ENCODE measurements at places on chromosomes 6 and 20.

DNA sequence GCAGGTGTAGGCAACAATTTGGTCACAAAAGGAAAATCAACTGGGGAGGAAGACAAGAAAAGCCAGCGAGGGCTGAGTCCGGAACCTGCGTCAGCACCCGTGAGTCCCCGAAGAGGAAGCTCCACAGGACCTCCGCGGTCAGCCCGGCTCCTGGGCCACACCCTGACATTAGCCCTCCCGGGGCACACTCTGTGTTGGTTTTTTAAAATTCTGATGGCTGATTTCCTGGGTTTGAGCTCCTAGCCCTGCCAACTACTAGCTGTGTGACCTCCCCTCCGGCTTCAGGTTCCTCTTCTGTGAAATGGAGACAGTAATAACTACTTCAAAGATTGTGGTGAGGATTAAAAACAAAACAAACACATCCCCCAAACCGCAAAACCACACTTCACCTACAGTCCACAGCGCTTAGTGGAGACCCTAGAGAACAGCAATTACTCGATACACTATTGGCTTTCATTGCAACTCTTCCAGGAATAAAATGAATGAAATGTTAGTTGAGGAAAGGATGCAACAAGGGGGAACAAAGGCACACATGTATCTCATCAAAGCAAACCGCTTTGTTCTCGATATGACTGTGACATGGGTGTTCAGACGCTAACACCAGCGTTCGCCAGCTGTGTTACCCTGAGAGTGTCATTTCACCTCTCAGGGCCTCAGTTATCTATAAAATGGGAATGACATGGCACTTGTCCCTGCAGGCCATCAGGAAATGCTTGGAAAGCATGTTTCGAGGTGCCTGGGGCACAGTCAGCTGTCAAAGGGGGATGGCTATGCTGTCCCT, 985 bp downstream of the ZBP1 start:
- no peaks in the 10 kb centered on the region for H3K27me3 ChIP-seq
- DNase-seq = no peak
- H3K36me3 ChIP-seq = no peaks in the 10 kb centered on the region
- H3K4me3 ChIP-seq = no peak overlapping the region

- H3K27ac ChIP-seq = no peak overlapping the region
- no peak overlapping the region for H3K4me3 ChIP-seq
- H3K27me3 ChIP-seq = no peaks in the 10 kb centered on the region
- no peak for DNase-seq
- no peaks in the 10 kb centered on the region for H3K4me1 ChIP-seq
These were observed 621.8 kb downstream of the BCKDHB start for GRCh38 chr6:80728101-80728750.

- H3K4me1 ChIP-seq = no peaks in the 10 kb centered on the region
- no peaks in the 10 kb centered on the region for H3K27me3 ChIP-seq
- H3K27ac ChIP-seq = no peak overlapping the region
- no peak for DNase-seq
- H3K36me3 ChIP-seq = no peaks in the 10 kb centered on the region
These were observed 98.3 kb downstream of the CDC5L start for GRCh38 chr6:44485601-44486401.

DNA sequence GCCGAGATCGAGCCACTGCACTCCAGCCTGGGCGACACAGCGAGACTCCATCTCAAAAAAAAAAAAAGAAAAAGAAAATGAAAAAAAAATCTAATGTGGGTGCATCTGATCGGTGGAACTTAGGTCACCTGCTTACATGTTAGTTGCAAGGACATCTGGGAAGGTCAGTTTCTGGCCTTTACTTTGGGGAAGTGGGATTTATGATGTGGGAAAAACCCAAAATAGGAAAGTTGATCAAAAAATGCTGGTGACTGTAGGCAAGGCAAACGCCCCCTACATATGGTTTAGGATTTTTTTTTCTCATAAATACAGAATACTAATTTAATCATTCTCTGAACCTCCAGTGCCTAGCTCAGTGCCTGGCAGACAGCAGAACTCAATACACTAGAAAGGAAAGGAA, 69.2 kb upstream of the PIM1 start:
- H3K36me3 ChIP-seq = no peaks in the 10 kb centered on the region
- H3K27me3 ChIP-seq = no peaks in the 10 kb centered on the region
- H3K27ac ChIP-seq = no peak overlapping the region
- H3K4me1 ChIP-seq = no peaks in the 10 kb centered on the region
- H3K4me3 ChIP-seq = no peak overlapping the region

- no peaks in the 10 kb centered on the region for H3K36me3 ChIP-seq
- H3K27ac ChIP-seq = no peak overlapping the region
- H3K27me3 ChIP-seq = no peaks in the 10 kb centered on the region
- no peak overlapping the region for H3K4me3 ChIP-seq
These were observed 171.3 kb upstream of the NT5E start for GRCh38 chr6:85278466-85279035.

- H3K27me3 ChIP-seq = no peaks in the 10 kb centered on the region
- H3K4me1 ChIP-seq = peaks cover 4% of the 10 kb centered on the region
- DNase-seq = no peak
These were observed 13.3 kb downstream of the DNMT3B start for GRCh38 chr20:32775336-32775991.

DNA sequence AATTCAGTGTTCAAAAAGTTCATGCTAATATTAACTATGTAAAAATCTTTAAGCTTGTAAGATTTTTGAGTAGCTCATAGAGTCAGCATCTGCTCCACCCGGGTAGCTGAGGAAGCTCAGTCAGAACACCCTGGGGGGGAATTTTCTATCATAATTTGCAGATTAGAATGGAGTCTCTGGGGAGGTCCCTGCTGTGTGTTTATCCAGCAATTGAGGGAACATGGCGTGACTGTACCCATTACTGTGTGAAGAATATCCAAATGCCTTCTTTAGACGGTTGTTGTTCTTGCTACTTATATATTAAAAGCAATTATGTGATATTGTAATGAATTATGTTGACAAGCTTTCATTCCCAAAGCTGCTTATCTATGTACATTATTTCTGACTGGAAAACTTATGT, 64.8 kb downstream of the AIG1 start:
- DNase-seq = no peak
- no peaks in the 10 kb centered on the region for H3K4me1 ChIP-seq
- no peaks in the 10 kb centered on the region for H3K36me3 ChIP-seq
- H3K4me3 ChIP-seq = no peak overlapping the region

GRCh38 chr6:139112146-139112545, 22.7 kb upstream of the HECA start:
- no peak overlapping the region for H3K27ac ChIP-seq
- no peak overlapping the region for H3K4me3 ChIP-seq
- H3K27me3 ChIP-seq = no peaks in the 10 kb centered on the region
- no peak for DNase-seq

DNA sequence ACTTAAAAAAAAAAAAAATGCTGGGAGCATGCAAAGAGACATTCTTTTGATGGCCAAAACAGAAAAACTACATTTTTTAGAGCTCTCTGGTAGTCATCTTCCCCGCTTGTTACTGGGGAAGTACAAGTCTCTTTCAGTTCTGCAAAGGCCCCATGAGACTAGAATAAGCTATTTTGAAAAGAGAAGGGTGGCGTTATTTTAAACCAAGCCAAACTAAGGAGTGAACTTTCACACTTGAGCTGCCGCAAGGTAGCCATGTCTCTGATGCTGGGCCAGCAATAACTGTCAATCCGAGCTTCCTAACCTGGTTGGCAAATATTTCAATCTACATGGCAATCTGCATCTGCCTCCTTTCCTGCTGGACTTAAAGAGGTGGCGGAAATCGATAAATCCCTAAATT, 96.7 kb downstream of the L3MBTL3 start:
- H3K4me1 ChIP-seq = no peaks in the 10 kb centered on the region
- no peak overlapping the region for H3K27ac ChIP-seq
- no peaks in the 10 kb centered on the region for H3K36me3 ChIP-seq
- H3K4me3 ChIP-seq = no peak overlapping the region
- no peaks in the 10 kb centered on the region for H3K27me3 ChIP-seq

- H3K27me3 ChIP-seq = no peaks in the 10 kb centered on the region
- DNase-seq = no peak
- no peaks in the 10 kb centered on the region for H3K4me1 ChIP-seq
- no peak overlapping the region for H3K4me3 ChIP-seq
- H3K36me3 ChIP-seq = no peaks in the 10 kb centered on the region
- no peak overlapping the region for H3K27ac ChIP-seq
These were observed 994.7 kb upstream of the EPHA7 start for GRCh38 chr6:94414041-94414440.

GRCh38 chr6:34056305-34057108, 89.4 kb downstream of the GRM4 start:
- H3K27ac ChIP-seq = no peak overlapping the region
- H3K4me3 ChIP-seq = peak overlapping the region; percentile 20
- no peaks in the 10 kb centered on the region for H3K27me3 ChIP-seq
- H3K4me1 ChIP-seq = no peaks in the 10 kb centered on the region
- DNase-seq = peak; percentile 63

DNA sequence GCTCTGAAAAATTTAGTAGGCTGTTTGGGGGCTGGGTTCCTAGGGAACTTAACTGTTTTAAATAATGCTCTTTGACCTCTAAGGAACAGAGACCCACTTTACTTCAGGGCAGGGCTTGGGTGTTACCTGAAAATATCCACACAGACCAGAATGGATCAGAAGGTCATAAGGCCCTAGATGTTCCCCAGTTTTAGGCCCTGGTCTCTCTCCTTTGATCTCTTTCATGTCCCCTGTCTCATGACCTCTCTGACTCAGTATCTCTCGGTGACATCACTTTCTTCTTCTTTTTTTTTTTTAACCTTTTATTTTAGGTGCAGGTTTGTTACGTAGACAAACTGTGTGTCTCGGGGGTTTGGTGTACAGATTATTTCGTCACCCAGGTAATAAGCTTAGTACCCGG, 272.1 kb upstream of the SGK1 start:
- no peaks in the 10 kb centered on the region for H3K4me1 ChIP-seq
- no peak overlapping the region for H3K4me3 ChIP-seq
- no peak for DNase-seq
- no peaks in the 10 kb centered on the region for H3K27me3 ChIP-seq
- H3K36me3 ChIP-seq = no peaks in the 10 kb centered on the region

- H3K36me3 ChIP-seq = no peaks in the 10 kb centered on the region
- H3K4me1 ChIP-seq = no peaks in the 10 kb centered on the region
- H3K27ac ChIP-seq = peak overlapping the region; percentile 81
- DNase-seq = no peak
- H3K4me3 ChIP-seq = peak overlapping the region; percentile 54
These were observed 138.0 kb downstream of the HFE start for GRCh38 chr6:26224940-26225847.

DNA sequence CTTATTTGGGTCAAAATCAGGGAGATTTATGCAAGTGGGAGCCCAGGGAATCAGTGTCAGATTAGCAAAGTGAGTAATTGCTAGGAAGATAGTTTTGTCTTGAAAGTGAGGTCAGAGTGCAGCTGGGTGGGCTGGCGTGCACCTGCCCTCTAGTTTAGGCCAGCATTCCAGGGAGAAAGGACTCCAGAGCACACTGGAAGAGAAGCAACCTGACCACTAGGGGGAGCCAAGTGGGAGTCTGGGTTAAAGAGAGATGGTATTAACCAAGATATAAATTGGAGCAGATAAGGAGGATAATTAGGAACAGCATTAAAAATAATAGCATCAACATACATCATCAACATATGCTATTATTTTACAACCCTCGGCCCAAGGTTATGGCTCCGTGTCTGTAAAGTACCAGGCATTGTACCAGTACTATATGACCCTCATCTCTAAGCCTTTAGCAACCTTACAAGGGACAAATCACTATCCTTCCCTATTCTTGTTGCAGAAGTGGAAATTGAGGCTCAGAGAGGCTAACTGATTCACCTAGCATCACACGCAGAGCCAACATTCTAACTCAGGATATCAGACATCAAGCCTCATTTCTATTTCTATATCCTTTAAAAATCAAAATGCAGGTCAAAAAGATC, 57.8 kb downstream of the SLC2A10 start:
- DNase-seq = no peak
- no peaks in the 10 kb centered on the region for H3K4me1 ChIP-seq
- H3K27ac ChIP-seq = no peak overlapping the region
- H3K27me3 ChIP-seq = no peaks in the 10 kb centered on the region

- peak within 1 kb of the TSS; percentile 81 for H3K4me3 ChIP-seq
- H3K27me3 ChIP-seq = no peaks in the 10 kb centered on the region
- DNase-seq = no peak
- no peaks in the 10 kb centered on the region for H3K36me3 ChIP-seq
- peak within 1 kb of the TSS; percentile 67 for H3K27ac ChIP-seq
These were observed at the start of gene TRERF1 for GRCh38 chr6:42451333-42452170. TRERF1 (minus strand) TSS chr6:42451926; CDS start chr6:42269590, 182,336 bp downstream.

GRCh38 chr6:7633361-7633760, 43.4 kb downstream of the SNRNP48 start:
- no peak overlapping the region for H3K4me3 ChIP-seq
- H3K27ac ChIP-seq = no peak overlapping the region
- H3K36me3 ChIP-seq = no peaks in the 10 kb centered on the region
- DNase-seq = no peak
- H3K4me1 ChIP-seq = no peaks in the 10 kb centered on the region

GRCh38 chr6:41702089-41702745, 33.2 kb downstream of the TFEB start:
- DNase-seq = no peak
- no peak overlapping the region for H3K4me3 ChIP-seq
- H3K4me1 ChIP-seq = peaks cover 15% of the 10 kb centered on the region

DNA sequence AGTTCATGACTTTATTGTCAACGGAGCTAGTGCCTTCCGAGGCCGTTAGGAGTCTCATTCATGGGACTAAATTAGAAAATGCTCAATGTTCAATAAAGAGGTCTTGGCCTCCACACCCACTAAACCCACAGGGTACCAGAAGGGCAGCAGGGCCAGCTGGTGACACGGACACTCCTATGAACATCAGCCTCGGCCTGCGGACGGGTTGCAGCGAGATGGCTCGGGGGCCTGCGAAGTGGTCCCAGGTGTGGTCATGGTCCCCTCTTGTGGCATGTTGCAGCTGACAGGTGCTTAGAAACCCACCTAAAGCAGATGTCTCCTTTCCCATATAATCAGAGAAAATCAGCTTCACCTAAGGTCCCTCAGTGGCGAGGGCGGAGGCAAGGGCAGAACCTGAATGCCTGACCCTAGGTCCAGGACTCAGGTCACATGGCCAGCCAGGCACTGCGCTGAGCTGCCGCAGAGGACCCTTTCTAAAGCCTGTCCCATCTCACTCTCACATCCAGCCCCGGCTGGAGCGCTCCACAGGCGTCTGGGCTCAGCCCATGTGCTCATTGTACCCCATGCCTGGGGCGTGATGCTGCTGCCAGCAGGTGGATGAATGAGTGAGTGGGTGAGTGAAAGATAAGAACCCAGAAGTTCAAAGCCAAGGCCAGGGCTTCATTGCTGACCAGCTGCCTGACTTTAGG, 35.8 kb downstream of the NFATC2 start:
- H3K4me1 ChIP-seq = no peaks in the 10 kb centered on the region
- H3K27me3 ChIP-seq = no peaks in the 10 kb centered on the region
- no peak overlapping the region for H3K4me3 ChIP-seq
- H3K36me3 ChIP-seq = no peaks in the 10 kb centered on the region
- DNase-seq = no peak

DNA sequence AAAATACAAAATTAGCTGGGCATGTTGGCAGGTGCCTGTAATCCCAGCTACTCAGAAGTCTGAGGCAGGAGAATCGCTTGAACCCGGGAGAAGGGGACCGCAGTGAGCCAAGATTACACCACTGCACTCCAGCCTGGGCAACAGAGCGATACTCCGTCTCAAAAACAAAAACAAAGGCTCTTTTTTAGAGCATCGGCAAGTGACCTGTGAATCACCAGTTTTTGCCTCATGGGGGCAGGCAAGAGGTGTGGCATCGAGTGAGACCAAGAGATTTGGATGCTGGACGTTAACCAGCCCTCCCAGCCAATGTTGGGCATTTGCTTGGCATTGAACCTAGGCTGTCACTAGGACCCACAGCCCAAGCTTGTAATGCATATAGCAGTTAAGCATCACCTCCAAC, 14.6 kb upstream of the CDK5RAP1 start:
- H3K27ac ChIP-seq = no peak overlapping the region
- no peaks in the 10 kb centered on the region for H3K27me3 ChIP-seq
- H3K4me1 ChIP-seq = no peaks in the 10 kb centered on the region
- H3K4me3 ChIP-seq = no peak overlapping the region
- DNase-seq = no peak
